ENCODE measurements at places on chromosomes 3 and 15.
A peak's percentile ranks its signal among the peaks of the same experiment; 100 is the strongest.

- DNase-seq: no peak
These were observed 38.2 kb downstream of the OSTN start for GRCh38 chr3:191237047-191237882.

GRCh38 chr3:84991422-84991900 is 32.7 kb downstream of the CADM2 start:
- no peak for DNase-seq

DNA sequence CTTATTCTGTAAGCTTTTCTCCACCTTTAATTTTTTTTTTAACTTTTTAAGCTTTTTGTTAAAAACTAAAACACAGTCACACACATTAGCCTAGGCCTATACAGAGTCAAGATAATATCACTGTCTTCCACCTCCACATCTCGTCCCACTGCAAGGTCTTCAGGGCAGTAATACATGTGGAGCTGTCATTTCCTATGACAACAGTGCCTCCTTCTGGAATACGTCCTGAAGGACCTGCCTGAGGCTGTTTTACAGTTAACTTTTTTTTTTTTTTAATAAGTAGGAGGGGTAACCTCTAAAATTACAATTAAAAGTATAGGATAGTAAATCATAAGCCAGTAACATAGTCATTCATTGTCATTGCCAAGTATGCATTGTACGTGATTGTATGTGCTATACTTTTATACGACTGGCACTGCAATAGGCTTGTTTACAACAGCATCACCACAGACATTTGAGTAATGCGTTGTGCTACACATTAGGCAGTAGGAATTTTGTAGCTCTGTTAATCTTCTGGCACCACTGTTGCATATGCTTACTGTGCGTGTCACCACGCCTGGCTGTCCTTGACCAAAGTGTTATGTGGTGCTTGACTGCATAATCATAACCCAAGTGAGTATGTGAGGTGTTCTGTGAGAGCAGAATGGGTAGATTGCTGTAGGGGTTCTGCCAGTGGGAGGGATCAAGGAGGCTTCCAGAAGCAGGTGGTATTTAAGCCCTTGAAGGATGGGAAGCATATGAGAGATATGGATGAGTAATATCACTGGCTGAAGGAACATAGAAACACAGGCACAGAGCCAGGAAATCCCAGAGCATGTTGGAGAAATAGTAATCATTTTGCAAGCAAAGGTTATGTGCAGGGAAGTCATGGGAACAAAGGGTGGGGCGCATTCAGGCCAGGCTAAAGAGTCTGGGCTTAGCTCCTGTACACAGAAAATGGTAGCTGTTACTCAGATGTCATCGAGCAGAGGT is 18.3 kb downstream of the FBXO22 start:
- no peak for DNase-seq

- no peak for DNase-seq
These were observed 144.1 kb downstream of the SOX2 start for GRCh38 chr3:181855825-181856224.

GRCh38 chr3:176609361-176609760 is 587.9 kb downstream of the TBL1XR1 start:
- DNase-seq: no peak

GRCh38 chr3:143958966-143959365 is 12.7 kb upstream of the DIPK2A start:
- no peak for DNase-seq

DNA sequence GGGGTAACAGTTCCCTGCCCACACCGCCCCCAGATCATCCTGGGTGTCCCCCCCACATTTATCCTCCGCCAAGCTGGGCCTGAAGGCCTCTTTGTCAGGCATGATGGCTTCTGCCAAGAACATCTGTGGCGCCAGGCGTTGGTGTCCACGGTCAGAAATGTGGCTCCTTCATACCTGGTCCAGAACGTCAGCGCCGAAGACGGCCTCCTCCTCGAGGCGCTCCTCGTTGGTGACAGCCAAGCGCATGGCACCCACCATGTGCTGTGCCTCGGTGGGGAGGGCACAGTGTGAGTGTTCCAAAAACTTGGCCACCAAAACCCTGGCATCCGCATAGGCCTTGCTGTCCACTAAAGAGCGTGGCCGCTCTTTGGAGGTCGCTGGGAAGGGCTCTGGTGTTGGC is 146.5 kb downstream of the NSMCE3 start:
- no peak for DNase-seq

DNA sequence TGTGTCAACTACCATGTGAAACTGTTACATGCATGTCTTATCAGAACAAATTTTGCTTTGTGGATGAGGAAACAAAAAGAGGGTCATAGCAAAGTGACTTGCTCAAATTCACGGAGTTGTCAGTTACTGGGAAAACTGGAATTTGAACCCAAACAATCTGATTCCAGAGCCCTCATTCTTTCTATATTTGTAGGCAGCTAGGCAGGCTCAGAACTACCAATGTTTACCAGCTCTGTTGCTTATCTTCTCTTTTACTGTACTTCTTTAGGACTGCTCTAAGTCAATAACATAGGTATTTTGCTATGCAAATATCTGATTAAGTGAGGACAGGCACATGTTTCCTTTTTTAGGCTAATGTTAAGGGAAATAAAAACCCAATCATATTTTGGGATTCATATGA is 450.5 kb downstream of the ZPLD1 start:
- no peak for DNase-seq

GRCh38 chr3:140756240-140757016 is 78.6 kb downstream of the TRIM42 start:
- no peak for DNase-seq

DNA sequence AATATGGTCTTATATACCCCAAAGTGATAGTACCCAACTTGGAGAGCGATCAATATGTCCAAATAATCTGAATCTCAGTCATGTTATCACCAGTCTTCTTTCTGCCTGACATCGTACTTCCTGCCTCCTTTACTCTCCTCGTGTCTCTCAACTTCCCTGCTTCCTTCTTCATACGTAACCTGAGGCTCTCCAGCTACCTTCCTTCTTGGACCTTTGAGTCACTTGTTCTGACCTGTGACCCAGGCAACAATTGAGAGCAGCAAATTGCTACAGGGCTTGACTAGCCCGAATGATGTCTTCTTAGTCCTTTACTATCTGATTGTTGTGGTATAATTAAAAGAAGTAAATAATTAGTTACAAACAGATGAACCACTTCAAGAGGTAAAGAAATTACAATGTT is 145.9 kb upstream of the MBNL1 start:
- no peak for DNase-seq

DNA sequence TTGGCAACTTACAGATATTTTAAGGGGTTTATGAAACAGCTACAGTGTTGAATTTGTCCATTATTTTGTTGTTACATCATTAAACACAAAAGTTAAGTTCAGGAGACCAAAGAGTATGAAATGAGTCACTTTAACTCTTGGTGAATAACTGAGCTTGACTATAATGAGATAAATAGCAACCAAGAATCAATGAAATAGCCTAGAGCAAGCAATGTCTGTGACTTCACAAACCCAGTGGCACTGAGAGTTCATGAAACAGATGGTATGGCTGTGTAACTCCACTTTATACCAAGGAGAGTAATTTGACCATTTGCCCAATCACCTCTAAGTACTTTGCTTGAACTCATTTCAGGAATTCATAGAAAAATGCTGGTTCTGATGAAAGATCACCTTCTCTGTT is 169.6 kb upstream of the GADL1 start:
- no peak for DNase-seq

DNA sequence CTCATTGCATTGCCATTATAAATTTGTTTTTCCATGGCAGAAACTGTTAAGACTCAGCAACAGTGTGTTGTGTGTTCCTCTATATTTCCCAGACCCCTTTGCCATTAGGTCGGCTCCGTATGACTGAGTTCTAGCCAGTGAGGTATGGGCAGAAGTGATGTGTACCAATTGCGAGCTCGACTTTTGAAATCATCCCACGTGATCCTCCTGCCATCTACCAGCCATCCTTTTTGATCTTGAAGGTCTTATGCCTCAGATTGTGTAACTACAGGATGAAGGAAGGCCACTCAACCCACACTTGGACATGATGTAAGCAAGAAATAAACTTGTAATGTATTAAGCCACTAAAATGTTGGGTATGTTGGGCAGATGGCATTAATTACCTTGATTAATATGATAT is 562.3 kb downstream of the PDCD6IP start:
- DNase-seq: no peak

DNA sequence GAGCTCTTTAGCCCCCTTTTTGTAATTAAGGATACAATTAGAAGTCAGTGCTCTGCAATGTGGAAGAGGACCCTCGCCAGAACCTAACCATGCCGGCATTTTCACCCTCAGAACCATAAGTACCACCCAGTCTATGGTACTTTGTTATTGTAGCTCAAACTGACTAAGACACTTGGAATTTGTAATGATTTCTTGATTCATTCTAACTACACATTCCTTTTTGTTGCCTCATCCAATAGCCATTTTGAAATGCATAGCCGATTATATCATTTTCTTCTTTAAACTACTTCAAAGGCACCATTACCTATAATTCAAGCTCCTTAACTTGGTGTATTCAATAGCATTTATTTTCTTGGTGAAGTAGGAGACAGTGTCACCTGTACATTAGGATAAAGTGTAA is 61.4 kb downstream of the GLB1 start:
- DNase-seq: no peak

DNA sequence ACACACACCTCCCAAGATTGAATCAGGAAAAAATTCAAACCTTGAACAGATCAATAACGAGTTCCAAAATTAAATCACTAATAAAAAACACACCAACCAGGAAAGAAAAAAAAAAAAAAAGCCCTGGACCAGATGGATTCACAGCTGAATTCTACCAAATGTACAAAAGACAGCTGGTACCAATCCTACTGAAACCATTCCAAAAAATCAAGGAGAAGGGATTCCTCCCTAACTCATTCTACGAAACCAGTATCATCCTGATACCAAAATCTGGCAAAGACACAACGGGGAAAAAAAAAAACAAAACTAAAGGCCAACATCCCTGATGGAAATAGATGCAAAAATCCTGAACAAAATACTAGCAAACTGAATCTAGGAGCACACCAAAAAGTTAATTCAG is 54.4 kb upstream of the SLC12A8 start:
- DNase-seq: no peak

DNA sequence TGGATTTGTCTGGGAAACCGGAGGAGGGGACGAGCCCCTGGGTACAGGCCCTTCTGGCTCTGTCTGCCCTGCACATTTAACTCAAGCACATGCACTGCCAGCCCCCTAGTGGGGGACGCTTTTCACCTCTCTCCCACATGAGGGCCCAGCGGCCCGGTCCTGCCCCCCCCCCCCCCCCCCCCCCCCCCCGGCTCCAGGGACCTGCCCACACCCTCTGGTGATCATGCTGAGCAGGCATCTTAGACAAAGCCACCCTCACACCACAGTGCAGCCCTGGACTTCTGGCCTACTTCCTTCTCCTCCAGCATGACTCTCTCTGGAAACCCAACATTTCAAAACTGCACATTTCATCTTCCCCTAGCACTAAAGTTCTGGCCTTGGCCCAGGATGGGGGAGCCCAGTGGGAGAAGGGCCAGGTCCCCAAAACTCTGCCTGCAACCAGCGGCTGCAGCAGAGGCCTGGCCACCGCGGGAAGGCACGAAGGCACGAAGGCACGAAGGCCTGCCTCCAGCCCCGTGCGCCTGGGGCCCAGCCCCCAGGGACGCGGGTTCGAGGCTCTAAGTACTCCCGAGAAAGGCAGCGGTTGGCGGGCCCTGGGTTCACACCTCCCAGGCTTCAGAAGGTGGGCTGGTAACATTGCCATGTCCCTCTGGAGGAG is 14.1 kb downstream of the KLF15 start:
- no peak for DNase-seq

- DNase-seq: no peak
These were observed 446.3 kb upstream of the NECTIN3 start for GRCh38 chr3:110625201-110625747.

GRCh38 chr3:58175187-58175436 is 35.7 kb downstream of the DNASE1L3 start:
- no peak for DNase-seq

DNA sequence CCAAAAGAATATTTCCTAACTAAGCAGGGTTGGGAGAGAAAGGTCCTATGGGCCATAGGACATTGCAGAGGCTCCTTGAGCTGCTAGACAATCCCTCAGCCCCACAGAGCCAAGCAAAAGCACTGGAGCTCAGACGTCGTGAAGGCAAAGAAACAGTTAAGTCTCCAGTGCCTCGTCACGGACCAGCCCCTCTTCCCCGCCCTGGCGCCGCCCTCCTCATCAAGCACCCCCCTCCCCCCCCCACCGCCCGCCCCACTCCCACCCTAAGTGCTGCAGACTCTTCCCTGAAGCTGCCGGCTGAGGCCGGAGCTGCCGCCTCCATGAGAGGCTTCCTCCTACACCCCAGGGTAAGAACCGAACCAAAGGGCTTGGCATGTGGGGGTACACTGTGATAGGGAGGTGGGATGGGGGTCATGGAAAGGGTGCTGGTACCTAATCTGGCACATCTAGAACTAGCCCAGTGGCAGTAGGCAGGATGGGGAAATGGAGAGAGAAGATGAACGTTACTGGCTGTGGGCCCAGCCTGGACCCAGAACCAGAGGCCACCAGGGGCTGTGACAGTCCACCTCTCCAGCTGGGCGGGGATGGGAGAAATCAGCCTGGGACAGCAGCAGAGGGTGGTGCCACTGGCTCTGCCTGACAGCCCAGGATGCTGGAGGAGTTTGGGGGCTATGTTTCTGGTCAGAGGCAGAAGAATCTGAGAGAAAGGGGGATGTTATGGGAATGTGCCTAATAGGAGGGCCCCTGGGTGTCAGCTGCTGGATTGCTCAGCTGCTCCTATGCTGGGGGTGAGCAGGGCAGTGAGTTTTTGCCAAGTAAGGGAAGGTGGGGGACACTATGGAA is at the start of gene MAP1A:
MAP1A (plus strand) TSS at position 255 of the 843 bp plus-strand sequence. CDS start 3,866 bp downstream, outside the sequence.
- peak; percentile 45 for DNase-seq

- no peak for DNase-seq
These were observed 58.4 kb downstream of the RBMS3 start for GRCh38 chr3:29339016-29339833.

GRCh38 chr3:129593595-129594339 is 12.7 kb downstream of the PLXND1 start:
- no peak for DNase-seq

DNA sequence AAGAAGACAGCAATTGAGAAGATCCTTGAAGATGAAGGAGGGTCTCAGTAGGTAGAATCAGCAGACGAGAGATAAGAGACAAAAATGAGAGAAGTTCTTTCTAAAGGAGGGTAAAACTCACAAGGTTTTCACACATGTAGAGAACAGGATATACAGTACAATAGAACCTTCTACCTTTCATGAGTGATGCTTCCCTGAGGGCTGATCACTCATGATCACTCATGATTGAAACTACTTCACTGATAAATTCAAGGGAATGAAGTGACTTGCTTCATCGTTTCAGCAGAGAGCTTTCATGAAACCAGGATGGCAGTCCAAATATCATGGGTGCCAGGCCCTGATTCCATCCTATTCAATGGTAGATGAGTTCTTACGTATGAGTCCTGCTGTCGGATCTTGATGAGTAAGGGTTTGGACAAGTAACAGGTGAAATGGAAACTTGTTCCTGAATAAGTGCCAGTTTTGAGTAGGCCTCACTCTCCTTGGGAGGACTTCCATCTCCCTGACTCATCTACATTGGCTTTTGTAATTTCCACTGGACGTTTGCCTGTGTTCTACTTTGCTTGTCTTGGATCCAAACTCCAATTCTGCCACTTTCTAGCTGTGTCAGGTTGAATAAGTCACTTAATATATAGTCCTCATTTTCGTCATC is 9.6 kb upstream of the CLDN16 start:
- no peak for DNase-seq

GRCh38 chr3:22982981-22983587 is 220.0 kb upstream of the UBE2E2 start:
- no peak for DNase-seq

- no peak for DNase-seq
These were observed 589.0 kb upstream of the DPPA4 start for GRCh38 chr3:109926376-109926775.

GRCh38 chr3:59654480-59655417 is 604.9 kb upstream of the CFAP20DC start:
- DNase-seq: no peak

GRCh38 chr15:82172506-82172905 is 90.0 kb downstream of the EFL1 start:
- DNase-seq: no peak
